ENCODE measurements at places on chromosomes 7 and 10.

- DNase-seq: no peak
Measured at GRCh38 chr7:36881233-36881874, 157.1 kb upstream of the AOAH start.

DNA sequence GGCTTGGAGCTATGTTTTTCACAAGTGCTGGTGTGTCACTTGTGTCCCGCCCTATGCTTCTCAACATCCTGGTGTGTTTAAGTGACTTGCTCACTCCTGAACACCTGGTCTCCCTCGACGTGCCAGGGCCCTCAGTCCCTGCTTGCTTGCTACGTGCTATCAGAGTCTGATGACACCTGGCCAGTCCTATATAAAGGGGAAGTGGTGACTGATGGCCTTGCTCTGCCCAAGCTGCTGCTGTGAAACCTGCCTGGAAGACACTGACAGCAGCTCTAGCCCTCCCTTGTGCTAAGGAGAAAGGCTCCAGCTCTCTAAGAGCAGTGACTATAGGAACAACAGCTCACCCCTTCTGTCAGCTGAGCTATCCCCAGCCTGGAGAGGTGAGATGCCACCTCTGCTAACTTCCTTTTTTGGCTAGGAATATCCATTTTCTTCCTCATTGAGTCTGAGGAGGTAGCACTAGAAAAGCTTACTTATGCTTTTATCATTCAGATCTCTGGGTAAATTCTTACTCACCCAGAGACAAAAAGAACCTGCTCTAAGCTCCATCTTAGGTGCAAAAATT lies 77.2 kb upstream of the PLXNA4 start:
- no peak for DNase-seq

DNA sequence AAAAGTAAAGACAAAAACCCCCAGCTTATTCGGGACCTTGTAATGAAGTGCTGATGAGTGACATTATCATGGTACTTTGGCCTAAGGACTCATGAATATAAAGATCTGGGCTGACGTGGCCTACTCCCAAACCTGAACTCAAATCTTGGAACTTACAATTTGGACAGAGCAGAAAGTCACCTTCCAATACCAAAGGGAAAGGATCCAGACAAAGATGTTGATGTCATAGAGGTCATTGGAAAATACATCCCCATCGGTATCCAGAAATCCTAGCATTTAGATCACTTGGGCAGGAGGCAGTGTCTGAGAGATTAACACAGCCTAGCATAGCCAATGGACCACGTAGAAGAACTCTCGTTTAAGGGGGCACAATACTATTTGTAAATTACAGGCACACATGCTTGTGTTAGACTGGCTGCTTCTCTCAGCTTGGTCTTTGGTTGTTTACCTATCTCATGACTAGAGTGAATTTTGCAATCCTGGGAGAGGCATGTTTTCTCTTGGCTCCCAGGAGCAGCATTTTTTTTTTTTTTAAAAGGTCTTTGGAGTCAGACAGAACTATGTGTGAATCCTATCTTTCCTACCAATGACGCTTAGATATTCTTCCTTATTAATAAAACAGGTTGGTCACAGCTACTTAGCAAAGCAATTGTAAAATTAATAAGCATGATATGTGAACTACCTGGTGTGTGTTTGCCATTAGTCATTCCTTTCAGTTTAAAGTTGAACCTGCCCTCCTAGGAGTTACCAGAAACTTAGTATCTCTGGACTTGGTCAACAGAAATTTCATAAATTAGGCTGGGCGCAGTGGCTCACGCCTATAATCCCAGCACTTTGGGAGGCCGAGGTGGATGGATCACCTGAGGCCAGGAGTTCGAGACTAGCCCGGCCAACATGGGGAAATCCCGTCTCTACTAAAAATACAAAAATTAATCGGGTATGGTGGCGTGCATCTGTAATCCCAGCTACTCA lies 27.8 kb upstream of the MRPS33 start:
- DNase-seq: no peak

- DNase-seq: no peak
Measured at GRCh38 chr10:42977032-42977416, 99.8 kb upstream of the RET start.

DNA sequence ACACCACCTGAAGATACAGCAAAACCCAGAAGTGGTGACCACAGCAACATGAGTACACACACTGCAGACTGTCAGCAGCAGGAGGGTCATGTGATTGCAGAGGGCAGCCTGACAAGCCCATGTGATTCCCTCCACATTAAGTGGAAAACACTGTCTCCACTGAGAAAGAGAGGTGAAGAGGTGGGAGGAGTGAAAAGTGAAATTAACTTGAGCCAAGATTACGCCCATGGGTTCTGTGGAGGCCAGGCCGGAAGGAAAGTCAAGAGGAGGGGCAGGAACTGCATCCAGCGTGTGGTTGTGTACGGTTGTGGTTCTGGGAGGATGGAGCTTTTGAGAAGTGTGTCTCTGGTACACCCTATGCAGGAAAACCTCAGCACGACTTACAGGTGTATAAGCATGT lies 138.5 kb downstream of the PLXNA4 start:
- DNase-seq: no peak

- no peak for DNase-seq
Measured at GRCh38 chr7:24910551-24911212, 69.3 kb downstream of the OSBPL3 start.

DNA sequence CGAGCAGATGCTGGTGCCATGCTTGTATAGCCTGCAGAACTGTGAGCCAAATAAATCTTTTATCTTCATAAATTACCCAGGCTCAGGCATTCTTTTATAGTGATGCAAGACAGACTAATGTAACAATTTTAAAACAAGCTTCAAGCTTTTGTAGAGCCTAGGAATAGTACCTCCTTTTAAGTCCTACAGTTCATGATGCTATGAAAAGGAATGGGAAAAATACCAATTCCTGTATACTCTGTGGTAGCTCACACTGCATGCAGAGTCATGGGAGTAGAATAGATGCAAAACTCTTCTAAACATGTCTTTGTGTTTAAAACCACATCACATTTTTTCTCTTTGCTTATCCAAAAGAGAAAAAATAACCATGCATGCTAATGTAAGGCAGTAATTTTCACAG lies 66.6 kb upstream of the WNT16 start:
- DNase-seq: no peak

DNA sequence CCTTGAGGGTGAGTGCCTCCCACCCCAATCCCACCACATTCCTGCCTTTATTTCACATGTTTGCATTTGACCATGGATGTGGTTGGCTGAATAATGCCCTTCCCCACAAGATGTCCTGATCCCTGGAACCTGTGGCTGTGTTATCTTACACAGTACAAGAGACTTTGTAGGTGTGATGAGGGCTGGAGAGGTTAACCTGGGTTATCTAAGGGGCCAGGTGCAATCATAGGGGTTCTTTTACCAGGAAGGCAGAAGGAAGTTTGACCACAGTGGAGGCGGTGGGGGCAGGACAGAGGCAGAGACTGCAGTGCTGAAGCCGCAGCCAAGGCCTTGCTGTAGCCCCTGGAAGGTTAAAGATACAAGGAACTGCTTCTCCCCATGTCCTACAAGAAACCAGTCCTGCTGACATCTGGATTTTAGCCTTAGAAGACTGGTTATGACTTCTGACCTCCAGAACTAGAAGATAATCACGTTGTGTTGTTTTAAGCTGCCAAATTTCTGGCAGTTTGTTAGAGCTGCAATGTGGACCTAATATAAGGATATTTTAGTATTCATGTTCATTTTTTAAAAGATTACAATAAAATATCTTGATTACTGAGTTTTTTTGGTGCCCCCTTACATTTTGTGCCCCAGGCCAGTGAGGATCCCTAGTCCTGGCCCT lies 136.6 kb downstream of the ARHGAP22 start:
- no peak for DNase-seq

- DNase-seq: no peak
Measured at GRCh38 chr7:84337429-84337828, 142.8 kb upstream of the SEMA3A start.
